ENCODE measurements at places on chromosomes 1 and 21. TPM values are rescaled to one million over a fixed set of nuclear protein-coding genes. Genes with fewer than 3 reads are reported as not detected.

The PKP1 gene
- not detected for total RNA-seq

The PDC gene
- not detected for total RNA-seq

The AKR7A2 gene
- 49.1 TPM for total RNA-seq

The MIXL1 gene
- not detected for total RNA-seq

The C1orf21 gene
- total RNA-seq = 5.7 TPM

The CFHR1 gene
- 0.23 TPM for total RNA-seq

The FYB2 gene
- total RNA-seq = not detected

The GLIS1 gene
- not detected for total RNA-seq

The SH2D5 gene
- 17.6 TPM for total RNA-seq

The CELF3 gene
- total RNA-seq = not detected

The VAV3 gene
- total RNA-seq = 1.4 TPM

The NBPF12 gene
- 5.8 TPM for total RNA-seq

The CHRM3 gene
- not detected for total RNA-seq

The AKNAD1 gene
- 1.2 TPM for total RNA-seq

The OPTC gene
- total RNA-seq = not detected

The CFH gene
- total RNA-seq = 4.7 TPM

The FALEC gene
- total RNA-seq = not detected

The PLEKHO1 gene
- total RNA-seq = 7.7 TPM

The PLA2G4A gene
- total RNA-seq = 9.4 TPM

The S100A1 gene
- total RNA-seq = 0.96 TPM

The CFHR3 gene
- total RNA-seq = 0.32 TPM

The PLA2G5 gene
- not detected for total RNA-seq

The TEDDM1 gene
- total RNA-seq = not detected

The NR5A2 gene
- 3.6 TPM for total RNA-seq

The ALX3 gene
- total RNA-seq = not detected
